GM19239 (cell line): ENCODE measurements at places on chromosomes 1 and 21.

DNA sequence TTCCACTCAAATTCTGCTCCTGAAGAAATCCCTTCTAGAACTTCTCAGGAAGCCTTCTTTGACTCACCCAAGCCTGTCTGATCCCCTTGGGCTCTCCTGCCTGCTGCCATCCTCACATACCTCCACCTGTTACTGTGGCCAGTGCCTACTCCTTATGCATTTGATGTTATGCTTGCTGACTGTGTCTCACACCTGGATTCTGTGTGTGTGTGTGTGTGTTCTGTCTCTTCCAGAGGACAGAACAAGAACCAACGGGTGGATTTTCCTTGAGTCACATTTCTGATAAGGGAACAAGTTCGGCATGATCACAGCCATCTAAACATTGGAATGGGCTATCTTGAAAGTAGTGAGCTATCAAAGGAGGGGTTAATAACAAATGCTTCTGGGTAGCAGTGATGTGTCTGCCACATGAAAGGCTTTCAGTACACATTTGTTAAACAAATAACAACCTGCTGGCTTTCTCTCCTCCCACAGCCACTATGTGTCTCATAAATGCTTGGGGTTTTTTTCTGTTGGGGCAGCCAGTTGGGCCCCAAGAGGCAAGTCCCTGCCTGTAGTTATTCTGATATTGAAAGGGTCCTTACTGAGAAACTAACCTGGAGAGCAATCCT lies 8.9 kb upstream of the GPR37L1 start:
- no peak for DNase-seq

- DNase-seq = no peak
Observed at GRCh38 chr1:204410688-204411450, 748 bp downstream of the PPP1R15B start.

- DNase-seq = no peak
Observed at GRCh38 chr1:148263906-148264255, 111.8 kb upstream of the NBPF11 start.

DNA sequence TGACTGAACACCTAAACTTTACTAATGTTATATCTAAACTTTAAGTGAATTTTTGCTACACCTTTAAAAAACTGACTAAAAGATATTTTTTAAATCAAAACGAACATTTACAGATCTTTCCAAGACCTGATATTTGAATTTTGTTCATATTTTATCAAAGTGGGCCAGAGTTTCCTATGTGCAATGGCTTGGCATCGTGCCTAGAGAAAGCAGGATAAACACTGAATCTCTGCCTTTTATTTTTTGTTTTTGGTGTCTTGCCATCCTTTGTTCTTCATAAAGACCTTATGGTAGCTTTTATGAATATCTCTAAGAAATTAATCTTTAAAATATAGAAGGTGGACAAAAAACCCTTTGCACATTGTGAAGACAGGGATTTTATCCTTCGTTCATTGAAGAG lies 25.8 kb upstream of the VPS26C start:
- no peak for DNase-seq

DNA sequence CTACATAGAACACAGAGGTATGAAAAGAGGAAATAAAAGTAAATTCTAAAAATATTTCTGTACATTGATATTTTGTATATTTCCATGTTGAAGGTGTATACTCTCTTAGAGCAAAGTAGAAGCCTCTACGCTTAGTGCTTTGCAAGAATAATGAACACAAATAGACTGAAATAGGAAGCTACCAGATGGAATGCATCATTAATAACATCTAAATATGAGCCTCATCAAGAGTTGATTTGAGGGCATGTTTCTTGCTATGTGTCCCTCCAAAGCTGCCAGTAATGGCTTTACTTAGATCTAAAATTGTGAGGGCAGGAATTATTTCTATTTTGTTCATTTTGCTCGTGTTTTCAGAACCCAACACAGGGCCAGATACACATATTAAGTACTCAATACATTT lies 94.4 kb downstream of the KCNT2 start:
- no peak for DNase-seq

GRCh38 chr1:218377143-218377660 lies 32.1 kb downstream of the TGFB2 start:
- DNase-seq = no peak

DNA sequence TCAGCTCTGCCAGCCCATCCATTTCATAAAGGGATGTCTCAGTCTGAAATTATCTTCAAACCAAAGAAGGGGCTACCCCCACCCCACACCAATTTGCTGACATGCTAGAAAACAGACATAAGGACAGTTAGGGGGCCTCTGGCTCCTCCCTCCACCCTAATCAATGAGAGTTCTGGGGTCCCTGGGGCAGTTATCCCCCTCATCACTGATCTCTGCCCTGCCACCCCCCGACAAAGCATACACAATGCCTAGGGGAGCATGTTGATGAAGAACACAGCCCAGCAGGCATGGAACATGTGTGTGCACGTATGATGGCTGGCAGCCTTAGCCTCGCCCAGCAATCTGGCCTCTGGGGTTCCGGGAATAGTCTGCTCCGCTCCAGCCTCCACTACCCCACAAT lies 58.9 kb downstream of the RHBG start:
- DNase-seq = no peak

DNA sequence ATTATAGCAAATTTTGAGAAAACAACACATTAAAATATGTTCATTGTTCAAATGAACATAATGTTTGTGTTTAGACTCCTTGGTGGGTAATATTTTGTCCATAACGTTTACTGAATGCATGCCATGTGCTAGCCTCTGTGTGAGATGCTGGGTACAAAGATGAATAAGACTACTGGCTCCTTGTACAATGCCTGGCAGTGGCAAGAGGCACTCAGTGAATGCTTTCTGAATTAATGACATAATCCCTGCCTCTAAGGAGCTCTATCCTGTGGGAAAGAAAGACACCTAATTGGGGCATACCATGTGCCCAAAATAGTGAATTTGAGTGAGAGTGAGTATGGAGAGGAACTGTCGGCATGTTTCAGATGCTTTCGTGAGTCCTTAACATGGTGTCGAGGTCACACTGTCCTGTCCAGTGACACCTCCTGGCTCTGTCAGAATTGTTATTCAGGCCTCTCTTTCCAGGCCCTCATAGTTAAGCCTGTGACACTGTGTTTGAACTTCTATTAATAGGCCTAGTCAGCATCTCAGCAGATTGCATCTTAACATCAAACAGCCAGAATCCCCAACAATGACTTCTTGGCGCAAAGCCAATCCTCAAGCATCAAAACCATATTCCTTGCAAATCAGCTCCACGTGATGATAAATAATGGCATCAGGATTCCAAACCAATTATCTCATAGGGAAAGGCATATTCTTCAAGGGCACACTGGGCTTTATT lies 32.8 kb upstream of the S1PR1 start:
- no peak for DNase-seq

- no peak for DNase-seq
Observed at GRCh38 chr1:111515291-111516004, 12.0 kb upstream of the ADORA3 start.

DNA sequence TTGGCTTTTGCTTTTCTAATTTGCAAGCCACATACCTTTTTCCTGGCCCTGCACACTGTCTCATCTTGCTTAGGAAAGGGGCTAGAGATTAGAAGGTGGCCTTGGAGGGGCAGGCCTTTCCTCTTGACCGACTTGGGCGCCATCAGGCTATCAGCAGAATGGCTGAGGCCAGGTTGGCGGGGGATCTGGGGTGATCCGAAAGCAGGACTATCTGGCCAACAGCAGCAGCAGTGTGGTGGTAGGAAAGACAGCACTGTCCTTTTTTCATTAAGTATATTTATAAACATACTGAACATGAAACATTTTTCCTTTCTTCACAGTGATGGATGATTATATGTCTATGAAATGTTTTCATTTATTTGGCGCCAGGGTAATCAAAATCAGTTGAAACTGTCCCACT lies 23.5 kb upstream of the RUNX1 start:
- DNase-seq = no peak

- DNase-seq = no peak
Observed at GRCh38 chr1:218895064-218895587, 278.6 kb upstream of the LYPLAL1 start.

GRCh38 chr21:28805885-28806284 lies 186.8 kb downstream of the LTN1 start:
- DNase-seq = no peak

- DNase-seq = no peak
Observed at GRCh38 chr1:183830389-183830788, 25.5 kb downstream of the RGL1 start.

DNA sequence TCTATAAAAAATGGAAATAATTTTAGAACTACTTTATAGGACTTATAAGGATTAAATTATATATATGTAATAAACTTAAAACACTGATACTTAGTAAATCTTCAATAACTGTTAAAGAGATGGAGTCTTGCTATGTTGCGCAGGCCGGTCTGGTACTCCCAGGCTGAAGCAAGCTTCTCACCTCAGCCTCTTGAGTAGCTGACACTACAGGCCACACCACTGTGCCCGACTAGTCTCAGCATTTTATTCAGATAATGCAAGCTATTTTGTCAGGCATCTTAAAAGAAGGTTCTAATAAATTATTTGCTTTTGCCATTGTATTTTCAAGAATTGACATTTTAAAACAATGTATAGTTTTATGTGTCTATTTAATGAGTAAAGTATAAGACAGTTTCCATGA lies 20.8 kb downstream of the CNST start:
- no peak for DNase-seq

- DNase-seq = no peak
Observed at GRCh38 chr1:219985169-219985568, 56.8 kb upstream of the SLC30A10 start.

DNA sequence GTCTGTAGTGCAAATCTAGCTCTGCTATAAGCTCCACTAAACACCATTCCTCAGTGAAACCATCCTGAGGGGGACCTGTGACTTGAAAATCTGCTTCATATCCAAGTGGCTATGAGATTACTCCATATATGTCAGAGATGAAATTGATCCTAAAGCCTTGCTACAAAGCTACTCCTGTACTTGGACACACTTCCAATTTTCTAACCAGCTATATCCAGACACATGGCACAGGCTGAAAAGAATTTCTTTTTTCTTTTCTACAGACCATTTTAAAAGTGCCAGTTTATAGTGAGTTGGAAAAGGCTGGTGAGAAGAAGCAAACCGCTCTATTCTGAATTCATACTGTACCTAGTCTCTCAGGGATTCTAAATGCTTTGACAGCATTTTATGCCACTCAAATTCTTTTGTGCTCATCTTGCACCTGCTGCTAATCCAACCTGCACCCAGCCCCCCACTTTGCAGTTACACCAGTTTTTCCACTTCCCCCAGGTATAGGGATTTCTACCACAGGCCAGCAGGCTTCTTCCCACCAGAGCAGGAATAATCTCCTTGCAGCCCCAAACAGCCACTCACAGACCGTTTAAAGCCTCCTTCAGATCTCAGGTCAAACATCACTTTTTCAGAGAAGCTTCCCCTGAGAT lies 112.5 kb downstream of the RERE start:
- DNase-seq = no peak

DNA sequence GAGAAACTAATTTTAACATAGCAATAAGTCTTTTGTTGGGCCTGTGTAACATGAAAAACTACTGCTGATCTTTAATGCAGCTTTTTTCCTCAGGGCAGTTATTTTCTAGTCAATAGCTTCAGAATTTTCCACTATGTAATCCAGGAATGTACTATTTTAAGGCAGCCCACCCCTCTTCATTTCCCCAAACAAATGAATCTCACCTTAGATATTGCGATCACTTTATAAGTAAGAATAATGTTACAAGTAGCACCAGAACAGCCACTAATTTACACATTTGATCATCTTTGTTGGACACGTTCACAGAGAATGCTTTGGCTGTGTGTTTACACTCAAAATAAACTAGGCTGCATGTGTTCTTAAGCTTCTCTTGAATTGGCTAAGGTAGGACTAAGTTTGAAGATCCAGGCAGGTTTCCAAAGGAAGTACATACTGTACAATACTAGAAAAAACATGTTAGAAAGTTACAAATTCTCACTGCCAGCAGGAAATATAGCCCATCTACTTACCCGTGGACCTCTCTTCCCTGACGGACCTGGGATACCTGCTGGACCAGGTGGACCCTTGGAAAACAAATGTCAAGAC lies 41.7 kb downstream of the COL24A1 start:
- no peak for DNase-seq
